Left cardiac atrium (tissue), 4 donors: ENCODE measurements at places on chromosomes 1 and 21. TPM values are rescaled to one million over a fixed set of nuclear protein-coding genes. Genes with fewer than 3 reads are reported as not detected.

The LCE3D gene
- not detected for total RNA-seq

- DNase-seq, result peak; percentile 83
These were observed 71.8 kb upstream of the MACF1 start for GRCh38 chr1:39132505-39133339.

- DNase-seq, result no peak
These were observed 35.9 kb upstream of the TMEM52 start for GRCh38 chr1:1954831-1955441.

DNA sequence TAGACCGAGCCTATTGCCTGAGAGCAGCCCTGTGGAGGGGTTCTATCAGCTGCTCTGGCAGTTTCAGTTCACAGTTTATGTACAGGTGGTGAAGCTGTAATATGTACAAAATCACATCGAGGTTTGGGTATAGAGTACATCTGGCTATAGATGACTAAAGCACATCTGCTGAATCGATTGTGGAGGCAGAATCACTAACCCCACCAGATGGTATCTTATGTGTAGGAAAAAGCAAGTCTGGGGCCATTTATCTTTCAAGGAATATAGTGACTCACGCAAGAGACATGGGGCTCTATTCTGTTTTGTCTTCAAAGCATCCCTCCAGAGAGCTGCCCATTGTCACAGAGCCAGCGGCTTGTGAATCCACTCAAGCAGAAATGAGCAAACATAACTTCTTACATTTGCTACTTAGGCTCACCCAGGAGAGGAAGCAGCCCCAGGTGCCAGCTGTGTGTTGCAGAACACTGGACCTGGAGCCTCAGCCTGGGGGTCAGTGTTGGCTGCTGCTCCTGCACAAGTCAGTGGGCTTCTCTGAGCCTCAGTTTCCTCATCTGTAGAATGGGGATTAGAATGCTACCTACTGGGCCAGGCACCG is 21.3 kb downstream of the MIIP start:
- DNase-seq, result no peak

DNA sequence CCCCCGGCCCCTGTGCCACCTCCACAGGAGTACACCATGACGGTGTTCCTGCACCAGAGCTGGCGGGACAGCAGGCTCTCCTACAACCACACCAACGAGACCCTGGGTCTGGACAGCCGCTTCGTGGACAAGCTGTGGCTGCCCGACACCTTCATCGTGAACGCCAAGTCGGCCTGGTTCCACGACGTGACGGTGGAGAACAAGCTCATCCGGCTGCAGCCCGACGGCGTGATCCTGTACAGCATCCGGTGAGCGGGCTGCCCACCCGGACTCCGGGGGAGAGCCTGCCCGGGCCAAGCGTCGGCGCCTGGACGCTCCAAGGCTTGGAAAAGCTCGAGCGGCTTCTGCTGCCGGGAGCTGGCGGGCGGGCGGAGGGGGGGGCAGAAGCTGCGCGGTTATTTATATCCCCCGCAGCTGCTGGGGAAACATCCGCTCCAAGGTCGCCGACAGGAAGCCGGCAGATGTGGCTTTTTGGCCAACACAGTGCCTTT is 6.4 kb downstream of the GABRD start:
- DNase-seq, result peak; percentile 40

The PLA2G2C gene
- total RNA-seq, result not detected

The KCNT2 gene
- total RNA-seq, result 7.3 TPM

- no peak for DNase-seq
These were observed 9.3 kb upstream of the TSNAX start for GRCh38 chr1:231519166-231519565.

DNA sequence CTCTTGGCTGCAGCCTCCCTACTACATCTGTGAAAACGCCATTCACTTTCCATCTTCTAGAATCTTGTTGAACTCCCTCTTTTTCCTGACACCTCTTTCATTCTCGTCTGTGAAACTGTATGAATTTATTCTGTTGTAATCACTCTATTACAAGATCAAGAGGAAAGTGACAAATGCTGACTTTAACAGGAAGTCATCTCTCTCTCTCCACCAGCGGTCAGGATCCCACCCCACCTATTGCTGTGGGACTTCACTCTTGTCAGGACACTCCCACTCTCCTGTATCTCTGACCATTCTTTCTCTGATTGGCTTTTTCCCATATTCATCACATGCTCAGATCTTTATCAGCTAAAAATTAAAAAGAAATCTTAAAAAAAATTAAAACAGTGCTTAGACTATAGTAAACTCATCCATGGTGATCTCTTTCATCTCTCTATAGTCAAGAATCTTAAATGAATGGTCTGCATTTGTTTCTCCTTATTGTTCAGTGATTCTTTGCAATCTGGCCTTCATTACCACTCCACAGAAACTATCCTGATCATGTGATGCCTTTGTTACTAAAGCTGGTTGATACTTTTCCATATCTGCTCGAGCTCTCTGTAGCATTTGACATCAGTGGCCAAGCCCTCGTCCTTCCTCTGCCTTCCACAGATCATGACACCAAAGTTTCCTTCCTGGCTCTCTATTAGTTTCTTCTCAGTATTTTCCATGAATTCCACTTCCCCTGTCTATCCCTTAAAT is 113.6 kb downstream of the UCHL5 start:
- DNase-seq, result no peak

DNA sequence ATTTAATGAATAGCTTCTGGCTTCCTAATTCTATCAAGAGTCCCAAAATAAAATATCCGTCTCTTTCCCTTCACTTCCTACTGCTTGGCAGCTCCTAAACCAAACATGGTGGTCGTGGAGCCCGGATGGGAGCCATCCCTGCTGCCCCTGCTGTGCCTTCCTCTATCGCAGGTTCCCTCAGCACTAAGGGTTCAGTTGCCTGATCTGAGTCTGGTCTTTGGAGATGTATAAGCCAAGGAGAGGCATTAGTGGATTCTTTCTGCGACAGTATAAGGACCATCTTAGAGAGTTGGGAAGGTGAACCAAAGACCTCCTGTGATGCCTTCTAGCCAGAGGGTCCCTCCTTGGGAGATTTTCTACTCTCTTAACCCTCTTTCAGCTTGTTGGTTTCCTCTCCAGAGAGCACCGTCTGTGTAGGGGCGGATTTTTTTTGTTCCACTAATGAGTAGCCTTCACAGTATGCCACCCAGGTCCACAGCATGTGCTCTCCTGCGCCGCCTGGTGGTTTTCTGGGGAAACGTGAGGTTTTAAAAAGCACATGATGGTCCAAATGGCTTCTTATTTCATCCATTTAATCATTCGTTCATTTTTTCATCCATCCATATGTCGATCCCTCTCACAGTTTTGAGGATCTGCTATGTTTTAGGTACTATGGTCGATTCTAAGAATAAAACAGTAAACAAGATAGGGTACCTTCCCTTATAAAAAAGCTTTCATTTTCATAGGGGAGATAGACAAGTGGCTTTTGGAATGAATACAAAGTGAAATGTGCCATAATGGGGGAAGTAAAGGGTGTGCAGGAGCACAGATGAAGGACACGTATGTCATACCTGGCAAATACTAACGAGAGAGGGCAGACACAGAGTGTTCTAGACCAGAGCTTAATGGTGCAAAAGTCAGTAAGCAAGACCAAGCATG is 71.0 kb downstream of the NFASC start:
- DNase-seq, result peak; percentile 62

The CFHR5 gene
- not detected for total RNA-seq

DNA sequence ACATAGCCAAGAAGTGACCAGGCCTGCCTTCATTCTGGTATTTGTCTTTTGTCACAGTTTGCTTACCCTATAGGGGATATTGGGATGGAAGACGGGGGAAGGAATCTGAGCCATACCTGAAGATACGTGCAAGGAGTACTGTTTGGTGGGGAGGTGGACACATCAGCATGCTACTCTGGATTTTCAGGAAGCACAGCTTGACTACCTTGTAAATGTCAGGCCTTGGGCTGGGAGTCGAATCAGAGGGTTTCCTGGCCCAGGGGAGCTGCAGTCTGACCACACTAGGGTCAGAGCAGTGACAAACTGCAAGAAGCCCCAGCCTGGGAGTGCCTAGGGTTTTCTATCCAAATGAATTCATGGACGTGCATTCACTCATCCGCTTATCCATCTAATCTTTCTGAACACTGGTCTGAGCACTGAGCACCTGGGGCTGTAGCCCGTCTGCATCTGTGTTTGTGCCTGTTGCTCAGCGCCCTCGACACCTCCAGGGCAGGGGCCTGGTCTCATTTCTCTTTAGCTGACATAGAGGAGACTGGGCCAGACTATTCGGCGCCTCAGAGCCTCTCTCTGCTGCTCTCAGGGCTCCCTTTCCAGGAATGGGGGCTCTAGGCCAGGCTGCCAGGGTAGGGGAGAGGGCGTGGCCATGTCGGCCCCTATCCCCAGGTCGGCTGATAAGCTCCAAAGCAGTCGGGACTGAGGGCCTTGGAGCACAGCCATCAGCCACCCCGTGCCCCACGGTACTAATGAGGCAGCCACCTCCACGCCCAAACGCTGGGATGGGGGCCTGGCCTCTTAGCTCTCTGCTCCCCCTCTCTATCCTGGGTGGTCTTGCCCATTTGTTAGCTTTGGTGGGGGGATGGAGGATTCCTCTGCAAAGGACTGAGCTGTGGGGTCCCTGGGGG is 47.0 kb upstream of the SLC2A1 start:
- DNase-seq, result no peak

DNA sequence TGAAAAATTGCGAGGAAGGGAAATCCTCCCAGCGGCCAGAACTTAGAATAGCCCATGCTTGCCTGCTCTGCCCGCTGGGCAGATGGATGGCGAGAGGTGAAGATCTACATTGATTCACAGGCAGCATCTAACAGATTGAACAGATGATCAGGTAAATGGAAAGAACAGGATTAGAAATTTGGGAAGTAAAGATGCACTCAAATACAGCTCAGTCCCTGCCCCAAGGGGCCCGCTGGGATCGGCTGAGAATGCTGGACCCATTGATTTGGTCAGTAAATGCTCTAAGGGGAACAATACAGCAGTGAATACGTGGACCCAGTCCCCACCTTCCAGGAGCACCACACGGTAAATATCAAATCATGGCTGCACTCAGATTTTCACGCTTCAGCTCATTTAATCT is 248.2 kb downstream of the MATN1 start:
- no peak for DNase-seq

- DNase-seq, result no peak
These were observed 2.6 kb downstream of the PFDN2 start for GRCh38 chr1:161115132-161115711.

The LCE2C gene
- not detected for total RNA-seq

DNA sequence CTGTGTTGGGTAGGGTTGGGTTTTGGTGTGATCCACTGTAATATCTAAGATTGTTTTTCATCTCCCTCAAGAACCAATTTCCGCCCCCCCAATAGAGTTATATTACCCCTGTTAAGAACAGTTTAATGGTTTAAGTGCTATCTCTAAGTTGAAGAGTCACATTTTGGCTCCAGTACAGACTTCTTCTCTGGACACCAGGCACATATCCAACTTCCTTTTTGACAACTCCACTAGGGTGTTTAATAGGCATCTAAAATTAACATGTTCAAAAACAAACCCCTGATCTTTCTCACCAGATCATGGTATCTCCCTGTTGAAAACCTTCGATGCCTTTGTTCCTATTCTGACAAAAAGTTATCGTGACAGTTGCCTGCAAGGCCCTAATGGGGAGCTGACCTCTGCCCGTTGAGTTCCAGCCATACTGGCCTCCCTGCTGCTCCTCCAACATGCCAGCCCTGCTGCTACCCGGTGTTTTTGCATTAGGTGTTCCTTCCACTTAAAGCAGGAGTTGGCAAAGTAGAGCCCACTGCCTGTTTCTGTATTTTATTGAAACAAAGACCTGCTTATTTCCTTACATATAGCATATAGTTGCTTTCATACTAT is 18.6 kb downstream of the USP24 start:
- DNase-seq, result no peak

The PLPPR4 gene
- 1.9 TPM for total RNA-seq

The OR2L13 gene
- not detected for total RNA-seq

GRCh38 chr1:9990944-9991343 is 6.1 kb upstream of the RBP7 start:
- DNase-seq, result peak; percentile 65

GRCh38 chr1:212471891-212472675 is 39.4 kb downstream of the NENF start:
- no peak for DNase-seq

DNA sequence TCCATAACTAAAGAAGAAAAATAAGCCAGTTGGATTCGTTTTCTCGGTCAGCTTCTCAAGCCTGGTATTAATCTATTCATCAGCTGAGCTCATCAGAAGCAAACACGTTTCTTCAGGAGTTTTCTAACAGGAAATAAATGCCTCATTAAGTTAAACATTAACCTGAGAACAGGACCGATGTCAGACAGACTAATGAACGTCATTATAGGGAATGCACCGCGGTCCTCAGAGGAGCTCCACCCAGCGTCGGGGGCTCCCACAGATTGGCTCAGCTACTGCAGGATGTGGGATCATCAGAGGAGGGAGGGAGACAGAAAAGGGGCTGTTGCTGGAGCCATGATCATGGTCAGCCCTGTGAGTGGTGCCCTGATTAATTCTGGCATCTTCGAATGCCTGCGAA is 615.4 kb downstream of the PTPRU start:
- no peak for DNase-seq

- DNase-seq, result no peak
These were observed 34.9 kb downstream of the ST6GALNAC3 start for GRCh38 chr1:76109404-76109803.

GRCh38 chr1:235741294-235741693 is 91.7 kb upstream of the GNG4 start:
- no peak for DNase-seq

The C21orf58 gene
- 1.0 TPM for total RNA-seq

The DMRTA2 gene
- not detected for total RNA-seq

DNA sequence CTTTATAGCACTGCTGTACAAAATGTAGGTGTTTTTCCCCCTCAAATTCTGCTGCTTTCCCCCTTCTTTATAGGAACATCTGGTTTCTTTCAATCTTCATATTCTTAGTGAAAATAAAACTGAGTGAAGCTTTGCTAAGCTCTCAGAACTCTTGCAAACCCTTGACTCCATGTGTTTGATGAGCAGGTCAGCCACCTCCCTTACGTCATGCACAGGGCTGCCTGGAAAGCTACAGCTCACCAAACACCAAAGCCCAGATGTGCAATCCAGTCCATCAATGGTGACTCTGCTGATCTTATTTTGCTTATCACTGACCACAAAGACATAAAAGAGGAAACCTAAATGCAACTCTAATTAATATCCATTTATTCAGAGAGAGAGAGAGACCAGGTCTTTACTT is 5.5 kb downstream of the CACNA1E start:
- DNase-seq, result no peak

- peak; percentile 22 for DNase-seq
These were observed 97.7 kb downstream of the CRYAA start for GRCh38 chr21:43266534-43266933.
